ENCODE measurements at places on chromosomes 11 and 22.

- no peak for DNase-seq
Measured at GRCh38 chr11:113664981-113665710, 41.0 kb downstream of the TMPRSS5 start.

GRCh38 chr11:12981676-12982522 is 27.2 kb upstream of the RASSF10 start:
- DNase-seq: no peak

GRCh38 chr11:44626645-44627044 is 61.2 kb downstream of the CD82 start:
- no peak for DNase-seq

DNA sequence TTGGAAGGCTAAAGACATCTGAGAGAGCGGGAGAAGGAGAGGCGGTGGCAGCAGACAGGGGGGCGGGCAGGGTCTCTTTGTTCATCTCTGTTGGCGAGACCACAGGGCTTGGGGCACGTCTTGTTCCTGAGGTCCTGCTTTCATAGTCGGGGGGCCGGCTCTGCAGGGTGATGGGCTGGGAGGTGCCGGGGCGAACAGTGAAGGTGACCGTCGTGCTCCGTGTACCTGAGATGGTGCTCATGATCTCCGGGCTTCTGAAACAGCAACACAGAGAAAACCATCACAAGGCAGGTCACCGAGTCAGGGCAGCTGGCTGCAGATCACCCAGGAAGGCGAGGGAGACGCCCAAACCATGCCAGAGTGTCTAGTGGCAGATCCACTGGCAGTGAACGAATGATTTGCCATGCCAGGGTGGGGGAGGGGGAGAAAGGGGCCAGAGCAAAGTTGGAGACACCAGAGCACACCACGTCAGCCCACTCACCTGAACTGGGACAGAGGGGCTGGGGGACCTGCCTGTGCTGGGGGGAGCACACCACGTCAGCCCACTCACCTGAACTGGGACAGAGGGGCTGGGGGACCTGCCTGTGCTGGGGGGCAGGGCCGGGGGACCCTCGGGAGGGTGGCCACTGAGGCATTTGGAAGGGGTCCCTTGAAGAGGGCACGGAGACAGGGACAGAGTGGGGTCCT is 75.0 kb downstream of the CTTN start:
- no peak for DNase-seq

- DNase-seq: no peak
Measured at GRCh38 chr22:40512426-40513136, 123.9 kb downstream of the MRTFA start.

GRCh38 chr11:25988178-25988577 is 343.8 kb upstream of the ANO3 start:
- DNase-seq: no peak

DNA sequence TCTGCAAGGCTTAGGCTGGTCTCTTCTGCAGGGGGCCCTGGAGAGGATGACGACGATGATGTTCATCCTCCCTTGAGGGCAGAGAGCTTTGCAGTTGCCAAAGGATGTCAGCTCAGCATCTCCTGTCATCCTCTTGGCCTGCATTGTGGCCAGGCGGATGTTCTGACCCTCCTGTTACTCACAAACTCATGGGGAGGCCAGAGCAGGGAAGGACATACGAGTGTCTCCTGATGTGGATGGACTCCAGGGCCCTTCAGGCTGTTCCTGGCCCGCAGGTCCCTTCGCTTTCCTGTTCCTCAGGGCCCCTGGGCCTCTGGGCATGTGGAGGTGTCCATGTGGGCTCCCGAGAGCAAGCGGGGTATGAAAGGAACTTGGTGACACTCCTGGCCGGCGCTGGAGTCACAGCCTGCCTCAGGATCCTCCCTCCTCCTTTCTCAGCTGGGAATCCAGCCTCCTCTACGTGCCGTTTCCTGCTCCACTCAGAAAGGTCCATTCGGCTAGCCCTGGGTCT is 8.5 kb downstream of the ADORA2A start:
- no peak for DNase-seq

GRCh38 chr11:43145653-43146052 is 166.1 kb upstream of the API5 start:
- no peak for DNase-seq

- no peak for DNase-seq
Measured at GRCh38 chr22:19547620-19548019, 23.4 kb upstream of the CLDN5 start.

DNA sequence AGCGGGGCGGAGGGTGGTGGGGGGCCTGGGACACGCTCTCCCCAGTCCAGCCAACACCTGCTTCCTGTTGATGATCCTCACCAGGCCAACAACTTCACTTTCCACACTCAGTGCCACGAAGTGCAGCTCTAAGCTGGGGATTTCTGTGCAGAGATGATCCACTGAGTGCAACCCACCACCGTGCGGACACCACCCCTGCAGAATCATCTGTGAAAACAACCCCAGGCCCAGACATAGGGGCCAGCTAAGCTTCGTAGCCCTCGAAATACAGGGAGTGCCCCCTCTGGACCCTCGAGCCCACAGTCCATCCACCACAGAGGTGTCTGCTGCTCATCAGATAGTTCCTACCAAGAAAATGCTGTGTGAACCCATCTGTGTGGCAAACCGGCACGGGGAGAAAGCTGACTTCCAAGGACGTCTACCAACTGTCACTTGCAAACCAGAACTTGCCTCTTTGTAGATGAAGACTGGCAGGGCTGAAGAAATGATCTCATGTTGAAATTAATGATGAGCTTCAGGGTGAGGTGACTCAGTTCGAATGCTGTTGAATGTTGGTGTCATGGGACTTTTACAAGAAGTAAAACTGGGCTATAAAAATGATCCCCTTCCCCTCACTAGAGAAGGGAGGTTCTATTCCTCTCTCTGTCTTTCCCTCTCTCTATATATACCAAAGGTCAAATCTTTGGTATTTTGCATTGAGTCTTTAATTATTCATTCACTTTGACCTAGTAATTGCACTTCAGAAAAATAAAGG is 73.4 kb downstream of the MYEOV start:
- no peak for DNase-seq

DNA sequence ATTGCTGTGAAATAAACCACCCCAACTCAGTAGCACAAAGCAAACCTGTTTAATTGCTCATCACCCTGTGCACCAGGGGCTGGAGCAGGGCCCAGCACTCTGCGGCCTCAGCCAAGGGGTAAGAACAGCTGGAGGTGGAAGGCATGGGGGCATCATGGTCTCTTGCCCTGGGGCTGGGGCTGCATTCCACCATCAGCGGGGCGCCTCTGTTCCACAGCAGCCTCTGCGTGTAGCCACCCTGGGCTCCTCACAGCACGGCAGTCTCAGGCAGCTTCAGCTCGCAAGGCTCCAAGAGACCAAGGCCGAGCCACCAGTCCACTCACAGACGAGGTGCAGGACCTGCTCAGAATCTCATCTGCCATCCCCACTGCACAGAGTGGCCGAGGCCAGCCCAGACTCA is 630.7 kb downstream of the TBC1D22A start:
- no peak for DNase-seq

- DNase-seq: no peak
Measured at GRCh38 chr22:20207277-20208025, 56.6 kb upstream of the CCDC188 start.

GRCh38 chr11:118343248-118343647 is 743 bp upstream of the CD3D start:
- no peak for DNase-seq

- no peak for DNase-seq
Measured at GRCh38 chr11:108516125-108516524, 17.9 kb upstream of the POGLUT3 start.

DNA sequence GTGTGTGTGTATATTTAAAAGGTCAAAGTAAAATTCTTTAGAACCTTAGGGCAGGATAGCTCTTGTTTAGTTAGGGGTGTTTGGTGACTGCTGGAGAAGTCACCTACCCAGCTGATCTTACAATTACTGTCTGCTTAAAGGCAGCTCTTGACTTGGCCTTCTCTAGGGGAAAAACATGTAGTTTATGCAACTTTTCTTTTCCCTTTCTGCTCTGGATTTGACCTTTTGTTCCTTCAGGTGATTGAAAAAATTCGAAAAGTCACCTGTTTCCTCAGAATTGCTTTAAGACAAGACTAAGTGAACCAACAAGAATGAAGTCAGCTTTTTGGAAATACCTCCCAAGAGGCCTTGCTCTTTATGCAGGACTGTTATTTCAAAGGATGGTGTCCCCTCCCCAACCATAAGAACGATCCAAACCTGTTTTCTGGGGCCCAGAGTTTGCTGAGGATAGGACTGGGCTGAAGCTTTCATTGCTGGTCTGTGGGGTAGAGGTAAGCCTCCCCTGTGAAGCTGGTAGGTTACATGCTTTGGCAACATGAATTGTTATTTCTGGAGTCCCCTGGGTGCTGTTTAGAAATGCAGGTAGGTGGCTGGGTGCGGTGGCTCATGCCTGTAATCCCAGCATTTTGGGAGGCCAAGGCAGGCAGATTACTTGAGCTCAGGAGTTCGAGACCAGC is 111.2 kb downstream of the PTPRJ start:
- DNase-seq: no peak

GRCh38 chr11:57635246-57635645 is 14.5 kb downstream of the YPEL4 start:
- DNase-seq: no peak

GRCh38 chr11:121163658-121164308 is 62.7 kb downstream of the TECTA start:
- no peak for DNase-seq

DNA sequence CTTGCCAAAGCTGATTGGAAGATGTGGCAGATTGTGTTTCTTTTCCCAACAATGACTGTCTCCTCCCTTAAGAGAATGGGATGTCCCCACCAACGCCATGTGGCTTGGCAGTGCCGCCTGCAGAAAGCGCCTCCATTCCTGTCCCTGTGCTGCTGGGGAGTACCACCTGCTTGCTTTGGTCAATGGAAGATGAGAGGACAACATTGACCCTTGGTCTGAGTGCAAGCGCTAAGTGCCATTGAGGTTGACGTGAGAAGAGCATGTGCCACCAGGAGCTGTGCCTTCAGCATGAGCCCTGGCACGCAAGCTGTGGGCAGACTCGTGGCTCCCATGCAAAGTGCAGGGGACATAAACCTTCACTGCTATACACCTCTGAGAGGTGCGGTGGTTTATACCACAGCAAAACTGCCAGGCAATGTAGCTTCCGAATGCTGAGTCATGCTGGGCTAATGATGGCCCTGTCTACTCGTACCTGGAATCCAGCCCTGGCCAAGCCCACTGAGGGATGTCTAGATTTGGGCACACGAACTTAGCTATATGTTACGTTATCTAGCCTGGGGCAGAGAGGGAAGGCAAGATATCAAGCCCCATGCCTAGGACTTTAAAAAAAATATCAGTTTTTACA is 41.9 kb downstream of the MYEOV start:
- no peak for DNase-seq

- no peak for DNase-seq
Measured at GRCh38 chr22:22395245-22395644, 113.3 kb downstream of the ZNF280B start.

Measured in T follicular helper cell (primary cell).